ENCODE measurements at places on chromosomes 4 and X.

DNA sequence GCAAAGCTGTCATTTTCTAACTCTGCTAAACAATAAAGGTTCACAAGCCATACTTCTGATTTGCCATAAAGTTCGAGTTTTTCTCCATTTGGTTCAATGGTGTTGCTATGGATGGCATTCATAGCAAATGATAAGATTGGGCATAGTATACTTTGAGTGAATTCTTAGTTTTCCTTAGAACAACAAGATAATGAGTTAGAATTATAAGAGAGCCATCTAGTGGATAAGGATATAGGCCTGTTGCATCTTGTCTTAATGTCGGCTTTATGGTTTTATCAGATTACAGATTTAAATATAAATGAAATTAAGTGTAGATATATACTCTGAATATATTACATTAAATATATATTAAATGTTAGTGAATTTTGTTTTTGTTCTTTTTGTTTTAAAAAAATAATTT, 644.6 kb downstream of the IL1RAPL1 start:
- no peak for DNase-seq

GRCh38 chr4:54017308-54017707, 47.1 kb downstream of the CHIC2 start:
- no peak for DNase-seq

- DNase-seq, result no peak
Measured at GRCh38 chr4:174860588-174860987, 31.5 kb upstream of the GLRA3 start.

GRCh38 chr4:76556452-76556851, 121.4 kb downstream of the SHROOM3 start:
- peak; percentile 45 for DNase-seq

Measured in fibroblast of skin of right biceps (primary cell).